ENCODE measurements at places on chromosomes 7 and 10. TPM values are rescaled to one million over a fixed set of nuclear protein-coding genes. Genes with fewer than 3 reads are reported as not detected.

GRCh38 chr10:76675561-76675950, 962.1 kb downstream of the KCNMA1 start:
- no peak for DNase-seq
- H3K27me3 ChIP-seq: no peaks in the 10 kb centered on the region
- H3K36me3 ChIP-seq: no peaks in the 10 kb centered on the region
- H3K27ac ChIP-seq: no peak overlapping the region
- H3K4me1 ChIP-seq: no peaks in the 10 kb centered on the region
- H3K4me3 ChIP-seq: no peak overlapping the region

- H3K4me1 ChIP-seq: no peaks in the 10 kb centered on the region
- no peak overlapping the region for H3K4me3 ChIP-seq
- no peak for DNase-seq
- H3K36me3 ChIP-seq: no peaks in the 10 kb centered on the region
- peaks cover 23% of the 10 kb centered on the region for H3K27me3 ChIP-seq
- no peak overlapping the region for H3K27ac ChIP-seq
Observed at GRCh38 chr7:157614457-157615020, 277.7 kb downstream of the DNAJB6 start.

- H3K4me3 ChIP-seq: no peak overlapping the region
- H3K27me3 ChIP-seq: no peaks in the 10 kb centered on the region
Observed at GRCh38 chr10:77264527-77264926, 373.1 kb downstream of the KCNMA1 start.

- no peak overlapping the region for H3K27ac ChIP-seq
- DNase-seq: peak; percentile 90
- H3K36me3 ChIP-seq: no peaks in the 10 kb centered on the region
- no peak overlapping the region for H3K4me3 ChIP-seq
- H3K27me3 ChIP-seq: no peaks in the 10 kb centered on the region
Observed at GRCh38 chr10:13536674-13537366, 8.0 kb upstream of the BEND7 start.

DNA sequence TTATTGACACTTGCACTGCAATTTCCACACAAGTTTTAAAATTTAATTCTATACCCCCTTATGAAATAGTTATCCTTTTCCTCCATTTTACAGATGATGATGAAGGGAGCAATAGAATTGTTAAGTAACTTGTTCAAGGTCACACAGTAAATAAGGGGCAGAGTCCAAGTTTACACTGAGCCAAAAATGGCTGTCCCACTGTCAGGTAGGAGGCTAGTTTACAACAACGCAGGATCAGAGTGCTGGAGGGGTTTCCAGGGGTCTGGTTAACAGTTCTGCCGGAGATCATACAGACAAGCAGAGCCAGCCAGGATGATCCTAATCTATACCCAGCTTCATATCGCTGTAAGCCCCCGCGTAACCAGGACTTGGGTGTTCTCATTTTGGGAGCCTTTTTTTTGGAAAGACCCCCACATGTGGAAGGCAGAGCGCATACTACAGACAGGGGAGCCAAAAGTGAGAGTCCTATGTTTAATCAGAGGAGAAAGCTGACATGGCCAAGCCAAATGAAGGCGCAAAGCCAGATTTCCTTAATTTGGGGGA, 524 bp upstream of the UNC5B start:
- peaks cover 49% of the 10 kb centered on the region for H3K27me3 ChIP-seq
- no peaks in the 10 kb centered on the region for H3K36me3 ChIP-seq
- no peak overlapping the region for H3K27ac ChIP-seq
- DNase-seq: no peak

DNA sequence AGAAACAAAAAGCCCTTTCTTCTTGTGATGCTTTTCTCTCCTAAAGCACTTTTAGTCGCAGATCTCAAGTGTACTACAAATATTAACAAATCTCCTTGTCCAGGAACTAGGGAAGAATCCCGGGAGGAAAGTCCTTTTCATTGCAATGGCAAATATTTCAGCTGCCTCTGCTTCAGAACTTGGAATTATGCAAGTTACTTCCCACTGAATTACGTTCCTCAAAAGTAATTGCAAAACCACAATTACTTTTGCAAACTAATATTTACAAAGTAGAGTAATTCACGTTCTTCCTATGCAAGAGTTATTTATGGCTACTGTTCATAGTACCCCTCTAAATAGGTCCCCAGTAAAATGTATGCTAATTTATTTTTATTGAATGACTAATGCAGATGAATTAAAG, 14.5 kb downstream of the PRKCQ start:
- no peaks in the 10 kb centered on the region for H3K27me3 ChIP-seq
- no peak overlapping the region for H3K4me3 ChIP-seq
- H3K27ac ChIP-seq: no peak overlapping the region
- peaks cover 22% of the 10 kb centered on the region for H3K4me1 ChIP-seq

GRCh38 chr7:132770055-132770454, 193.8 kb upstream of the PLXNA4 start:
- no peak for DNase-seq
- no peak overlapping the region for H3K27ac ChIP-seq
- H3K27me3 ChIP-seq: no peaks in the 10 kb centered on the region
- H3K4me1 ChIP-seq: no peaks in the 10 kb centered on the region
- H3K36me3 ChIP-seq: no peaks in the 10 kb centered on the region

GRCh38 chr7:130996205-130996832, 262.3 kb upstream of the KLF14 start:
- no peak for DNase-seq
- no peaks in the 10 kb centered on the region for H3K27me3 ChIP-seq
- peaks cover 3% of the 10 kb centered on the region for H3K4me1 ChIP-seq
- H3K27ac ChIP-seq: no peak overlapping the region

GRCh38 chr7:83708531-83708930, 59.6 kb upstream of the SEMA3E start:
- no peak overlapping the region for H3K4me3 ChIP-seq
- peaks cover 15% of the 10 kb centered on the region for H3K4me1 ChIP-seq
- H3K36me3 ChIP-seq: no peaks in the 10 kb centered on the region
- DNase-seq: no peak

- no peak overlapping the region for H3K4me3 ChIP-seq
- H3K27me3 ChIP-seq: no peaks in the 10 kb centered on the region
- H3K27ac ChIP-seq: no peak overlapping the region
- H3K4me1 ChIP-seq: peaks cover 19% of the 10 kb centered on the region
Observed at GRCh38 chr7:2244404-2244995, 2.5 kb downstream of the NUDT1 start.

DNA sequence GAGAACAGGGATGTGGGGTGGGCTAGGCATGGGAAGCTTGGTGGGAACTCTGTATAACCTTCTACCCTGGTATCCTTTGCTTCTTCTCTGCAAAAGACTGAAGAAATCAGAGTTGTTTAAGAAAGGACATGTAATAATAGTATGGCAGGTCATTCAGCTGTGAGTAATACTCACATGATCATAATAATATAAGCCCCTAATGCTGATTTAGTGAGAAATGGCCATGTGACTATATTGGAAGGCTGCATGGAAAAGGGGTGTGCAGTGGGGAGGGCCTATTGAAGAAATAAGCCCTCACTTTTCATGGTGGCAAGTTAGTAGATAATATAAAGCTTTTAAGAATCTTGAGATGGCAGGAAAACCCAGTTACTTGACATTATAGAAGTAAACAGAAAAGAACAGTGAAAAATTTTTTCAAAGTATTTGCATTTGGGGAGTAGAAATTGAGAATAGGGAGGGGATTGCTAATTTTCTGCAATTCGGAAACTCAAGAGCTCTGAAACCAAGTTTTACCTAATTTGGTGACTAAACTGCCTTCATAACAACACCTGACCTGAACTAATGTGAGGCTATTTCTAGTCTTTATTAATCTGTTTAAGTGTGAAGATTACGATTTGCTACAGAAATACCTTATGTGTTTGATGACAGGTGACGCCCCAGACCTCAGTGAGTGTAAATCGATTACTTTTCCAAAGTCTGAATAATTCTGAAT, 44.4 kb downstream of the ATXN7L1 start:
- no peak overlapping the region for H3K27ac ChIP-seq
- H3K27me3 ChIP-seq: no peaks in the 10 kb centered on the region
- H3K4me1 ChIP-seq: peaks cover 24% of the 10 kb centered on the region
- no peaks in the 10 kb centered on the region for H3K36me3 ChIP-seq
- H3K4me3 ChIP-seq: no peak overlapping the region

DNA sequence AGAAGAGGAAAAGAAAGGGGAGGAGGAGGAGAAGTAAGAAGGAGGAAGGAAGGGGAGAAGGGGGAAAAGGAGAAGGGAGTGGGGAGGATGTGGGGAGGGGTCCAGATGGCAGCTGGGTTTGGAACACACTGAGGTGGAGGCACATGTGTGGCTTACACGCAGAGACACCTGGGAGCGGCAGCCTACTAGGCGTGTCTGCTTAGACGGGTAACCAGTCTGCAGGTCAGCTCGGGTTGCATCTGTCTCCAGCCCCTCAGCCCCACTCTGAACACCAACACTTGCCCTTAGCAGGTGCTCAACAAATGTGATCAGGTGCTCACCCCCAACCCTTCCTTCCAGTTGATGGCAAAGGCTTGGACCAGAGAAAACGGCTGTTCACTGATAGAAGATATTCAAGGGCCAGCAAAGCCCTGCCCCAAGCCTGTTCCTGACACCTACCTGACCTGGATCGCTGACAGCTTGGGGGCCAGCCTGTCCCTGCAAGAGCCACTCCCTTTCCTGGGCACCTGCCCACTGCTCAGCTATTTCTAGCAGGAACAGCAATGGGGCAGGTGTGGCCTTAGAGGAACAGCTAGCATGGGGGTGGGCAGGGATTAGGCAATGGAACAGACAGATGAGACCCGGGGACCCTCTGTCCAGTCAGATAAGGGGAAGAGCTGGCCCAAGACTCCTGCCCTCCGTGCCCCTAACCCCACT, 70.5 kb downstream of the SH3PXD2A start:
- no peak overlapping the region for H3K4me3 ChIP-seq
- no peaks in the 10 kb centered on the region for H3K36me3 ChIP-seq
- no peak overlapping the region for H3K27ac ChIP-seq
- DNase-seq: no peak
- peaks cover 17% of the 10 kb centered on the region for H3K4me1 ChIP-seq

GRCh38 chr7:155354371-155355048, 56.8 kb downstream of the INSIG1 start:
- no peak overlapping the region for H3K27ac ChIP-seq
- H3K36me3 ChIP-seq: no peaks in the 10 kb centered on the region
- no peak overlapping the region for H3K4me3 ChIP-seq
- DNase-seq: no peak
- peaks cover 56% of the 10 kb centered on the region for H3K27me3 ChIP-seq
- peaks cover 10% of the 10 kb centered on the region for H3K4me1 ChIP-seq

GRCh38 chr7:126044662-126045061, 1115.0 kb upstream of the POT1 start:
- no peaks in the 10 kb centered on the region for H3K4me1 ChIP-seq
- H3K36me3 ChIP-seq: no peaks in the 10 kb centered on the region
- no peaks in the 10 kb centered on the region for H3K27me3 ChIP-seq
- no peak overlapping the region for H3K4me3 ChIP-seq

DNA sequence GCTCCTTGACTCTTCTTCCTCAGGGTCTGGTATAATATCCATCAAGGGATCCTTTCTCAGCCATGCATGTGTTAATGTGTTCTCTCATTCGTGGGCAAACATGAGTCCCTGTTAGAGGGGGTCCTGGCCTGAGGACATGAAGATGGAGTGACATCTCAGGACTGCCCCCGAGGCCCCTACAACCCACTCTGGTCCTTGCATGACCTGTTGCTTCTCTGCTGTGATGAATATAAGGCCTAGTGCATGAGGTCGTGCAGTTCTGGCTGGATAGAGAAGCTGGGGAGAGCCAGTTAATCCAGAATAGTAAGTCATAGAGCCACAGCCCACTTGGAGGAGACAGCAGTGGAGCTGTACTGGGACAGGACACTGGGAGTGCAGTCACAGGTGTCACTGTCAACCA, 4.6 kb upstream of the VWC2 start:
- no peaks in the 10 kb centered on the region for H3K36me3 ChIP-seq
- peaks cover 7% of the 10 kb centered on the region for H3K4me1 ChIP-seq
- H3K27me3 ChIP-seq: peaks cover 52% of the 10 kb centered on the region

- no peaks in the 10 kb centered on the region for H3K36me3 ChIP-seq
- H3K27ac ChIP-seq: no peak overlapping the region
- H3K4me3 ChIP-seq: no peak overlapping the region
- no peaks in the 10 kb centered on the region for H3K27me3 ChIP-seq
- H3K4me1 ChIP-seq: peaks cover 11% of the 10 kb centered on the region
Observed at GRCh38 chr7:43278088-43278644, 165.7 kb downstream of the HECW1 start.

- DNase-seq: no peak
- no peak overlapping the region for H3K27ac ChIP-seq
- H3K4me1 ChIP-seq: peaks cover 27% of the 10 kb centered on the region
- no peak overlapping the region for H3K4me3 ChIP-seq
- no peaks in the 10 kb centered on the region for H3K27me3 ChIP-seq
- H3K36me3 ChIP-seq: no peaks in the 10 kb centered on the region
Observed at GRCh38 chr10:14086596-14086995, 244.1 kb downstream of the FRMD4A start.

DNA sequence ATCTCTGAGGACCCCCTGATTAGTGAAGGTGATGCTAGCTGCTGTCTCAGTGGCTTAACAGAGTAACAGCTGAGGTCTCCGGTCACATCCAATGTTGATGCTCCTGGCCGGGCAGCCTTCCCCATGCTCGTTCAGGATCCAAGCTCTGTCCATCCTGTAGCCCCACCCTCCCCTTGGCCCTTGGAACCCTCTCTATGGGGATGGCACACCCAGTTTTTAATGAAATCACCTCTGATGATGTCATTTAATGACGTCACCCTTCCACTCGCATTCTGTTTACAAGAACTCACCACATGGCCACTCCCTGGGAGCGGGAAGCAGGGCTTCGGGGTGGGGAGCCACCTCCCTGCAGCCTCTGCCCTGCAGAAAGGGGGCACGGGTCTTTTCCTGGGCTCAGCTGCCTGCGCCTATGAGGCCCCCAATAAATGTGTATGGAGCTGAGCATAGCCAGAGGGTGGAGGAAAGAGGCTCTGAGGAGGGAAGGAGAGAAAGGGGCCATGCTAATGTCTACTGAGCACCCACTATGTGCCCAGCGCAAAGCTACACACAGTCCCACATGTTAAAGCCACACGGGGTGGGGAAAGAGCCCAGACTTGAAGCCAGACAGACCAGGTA, 95.5 kb downstream of the OAT start:
- no peaks in the 10 kb centered on the region for H3K27me3 ChIP-seq
- no peak for DNase-seq
- H3K4me3 ChIP-seq: no peak overlapping the region
- no peak overlapping the region for H3K27ac ChIP-seq
- H3K36me3 ChIP-seq: no peaks in the 10 kb centered on the region

DNA sequence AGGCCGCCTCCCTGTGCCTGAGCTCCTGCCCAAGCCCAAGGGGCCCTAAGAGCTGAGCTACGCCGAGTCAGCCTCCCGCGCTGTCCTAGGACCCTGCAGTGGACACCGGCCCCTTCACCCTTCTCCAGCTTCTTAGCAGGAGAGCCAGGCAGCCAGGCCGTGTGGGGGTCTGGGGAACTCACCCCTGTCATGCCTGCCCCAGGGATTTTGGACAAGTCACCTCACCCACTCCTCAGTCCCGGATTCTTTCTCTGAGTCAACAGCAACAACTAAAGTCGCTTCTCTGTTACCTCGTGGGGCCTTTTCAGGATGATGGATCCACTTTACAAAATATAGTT, 79.3 kb downstream of the MKI67 start:
- H3K4me1 ChIP-seq: no peaks in the 10 kb centered on the region
- peaks cover 28% of the 10 kb centered on the region for H3K27me3 ChIP-seq
- DNase-seq: no peak
- no peaks in the 10 kb centered on the region for H3K36me3 ChIP-seq
- H3K4me3 ChIP-seq: no peak overlapping the region

- no peaks in the 10 kb centered on the region for H3K27me3 ChIP-seq
- DNase-seq: no peak
- no peaks in the 10 kb centered on the region for H3K36me3 ChIP-seq
- no peaks in the 10 kb centered on the region for H3K4me1 ChIP-seq
- H3K4me3 ChIP-seq: no peak overlapping the region
Observed at GRCh38 chr7:94779861-94780260, 123.9 kb upstream of the SGCE start.

DLX5 gene
- not detected for total RNA-seq

GAD2 gene
- 0.74 TPM for total RNA-seq

DENND10 gene
- total RNA-seq: 112 TPM

CFAP70 gene
- 1.1 TPM for total RNA-seq

SLC39A12 gene
- 0.22 TPM for total RNA-seq

PTPN20 gene
- not detected for total RNA-seq

LHFPL3 gene
- 0.12 TPM for total RNA-seq

EVX1 gene
- total RNA-seq: not detected

Data from neural progenitor cell (in vitro differentiated cells).